Colonic mucosa (tissue), 4 donors: ENCODE measurements at places on chromosomes 12 and 14.

DNA sequence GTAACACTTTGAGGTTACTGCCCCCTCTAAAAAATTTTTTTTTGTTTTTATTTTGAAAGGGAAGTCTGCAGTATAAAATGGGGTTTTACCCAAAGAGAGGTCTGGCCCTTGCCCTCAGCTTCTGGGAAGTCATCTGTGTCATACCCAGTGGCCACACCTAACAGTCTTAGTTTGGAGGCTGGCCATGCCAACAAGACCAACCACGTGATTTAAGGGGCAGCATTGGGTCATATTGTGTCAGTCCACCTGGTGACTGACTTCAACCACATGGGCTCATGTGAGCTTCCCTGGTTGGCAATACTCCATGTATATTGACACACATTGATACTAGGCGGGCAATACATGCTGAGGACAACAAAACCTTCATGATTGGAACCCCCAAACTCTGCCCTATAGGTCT is 173.9 kb downstream of the GXYLT1 start:
- no peaks in the 10 kb centered on the region for H3K27me3 ChIP-seq
- H3K27ac ChIP-seq, result no peak overlapping the region
- no peaks in the 10 kb centered on the region for H3K4me1 ChIP-seq
- no peak overlapping the region for H3K4me3 ChIP-seq
- H3K36me3 ChIP-seq, result no peaks in the 10 kb centered on the region
- no peak for DNase-seq

DNA sequence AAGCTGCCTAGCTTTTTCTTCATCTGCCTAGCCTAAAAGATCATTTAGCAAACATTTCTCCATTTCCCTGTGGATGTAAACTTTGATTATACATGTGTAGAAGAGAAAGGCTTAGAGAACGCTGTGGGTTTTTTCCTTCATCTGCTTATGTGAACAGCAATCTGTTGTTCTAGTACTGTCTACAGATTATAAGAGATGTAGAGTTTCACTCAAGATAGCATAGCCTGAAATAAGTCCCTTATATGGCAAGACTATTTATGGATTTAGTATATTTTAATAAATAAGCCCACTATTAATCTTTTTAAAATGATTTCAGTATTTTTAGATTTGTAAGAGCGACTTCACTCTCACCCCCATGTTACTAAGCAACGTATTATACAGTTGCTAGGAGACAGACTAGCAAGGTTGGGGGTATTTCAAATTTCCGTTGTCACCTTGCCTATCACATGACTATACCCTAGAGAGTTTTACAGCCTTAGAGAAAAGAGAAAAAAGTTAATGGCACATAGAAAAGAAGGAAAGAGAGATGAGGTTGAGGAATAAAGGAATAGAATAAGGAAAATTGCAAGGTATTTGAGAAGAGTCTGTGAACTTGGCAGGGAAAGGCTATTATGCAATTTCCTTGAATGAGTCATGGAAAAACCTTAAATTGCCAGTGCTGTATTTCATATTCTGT is 12.2 kb upstream of the TUBA1A start:
- H3K36me3 ChIP-seq, result no peaks in the 10 kb centered on the region
- H3K4me3 ChIP-seq, result no peak overlapping the region
- peak overlapping the region; percentile 51 for H3K27ac ChIP-seq
- no peak for DNase-seq
- no peaks in the 10 kb centered on the region for H3K4me1 ChIP-seq

DNA sequence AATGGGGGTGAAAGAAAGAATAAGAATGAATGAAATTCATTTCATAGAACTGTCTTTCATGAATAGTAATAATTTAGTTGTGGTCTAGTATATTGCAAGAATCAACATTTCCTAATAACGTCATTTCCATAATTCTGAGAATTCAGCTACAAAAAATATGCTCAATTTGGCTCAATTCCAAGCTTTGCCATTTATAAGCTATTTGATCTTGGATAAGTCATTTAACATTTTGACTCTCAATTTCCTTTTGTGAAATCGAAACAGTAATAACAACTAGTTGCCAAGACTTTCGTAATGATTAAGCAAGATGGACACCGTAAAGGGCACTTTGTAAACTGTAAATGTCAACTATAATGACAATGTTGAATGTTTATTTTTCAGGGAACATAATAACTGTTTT is 18.1 kb downstream of the NOS1 start:
- DNase-seq, result no peak
- no peaks in the 10 kb centered on the region for H3K4me1 ChIP-seq
- no peaks in the 10 kb centered on the region for H3K36me3 ChIP-seq
- no peaks in the 10 kb centered on the region for H3K27me3 ChIP-seq
- no peak overlapping the region for H3K27ac ChIP-seq

DNA sequence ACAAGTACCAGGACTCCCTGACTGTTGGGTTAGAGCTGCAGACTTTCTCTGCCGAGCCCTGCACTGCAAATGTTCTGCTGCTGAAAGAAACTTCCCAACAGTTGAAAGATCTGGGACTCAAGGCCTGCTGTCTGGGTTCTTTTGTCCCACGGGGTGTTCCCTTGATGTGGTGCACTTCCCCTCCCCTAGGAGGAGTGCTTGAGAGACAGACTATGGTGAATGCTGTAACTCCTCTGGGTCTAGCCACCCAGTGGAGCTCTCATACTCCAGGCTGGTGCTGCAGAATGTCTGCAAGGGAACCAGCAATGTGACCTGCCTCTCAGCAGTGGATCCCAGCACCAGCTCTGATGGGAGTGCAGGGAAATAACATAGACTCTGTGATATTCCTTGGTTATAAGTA is 129.2 kb upstream of the SLCO1B1 start:
- no peak overlapping the region for H3K27ac ChIP-seq
- H3K4me1 ChIP-seq, result no peaks in the 10 kb centered on the region
- no peak overlapping the region for H3K4me3 ChIP-seq
- no peaks in the 10 kb centered on the region for H3K27me3 ChIP-seq

DNA sequence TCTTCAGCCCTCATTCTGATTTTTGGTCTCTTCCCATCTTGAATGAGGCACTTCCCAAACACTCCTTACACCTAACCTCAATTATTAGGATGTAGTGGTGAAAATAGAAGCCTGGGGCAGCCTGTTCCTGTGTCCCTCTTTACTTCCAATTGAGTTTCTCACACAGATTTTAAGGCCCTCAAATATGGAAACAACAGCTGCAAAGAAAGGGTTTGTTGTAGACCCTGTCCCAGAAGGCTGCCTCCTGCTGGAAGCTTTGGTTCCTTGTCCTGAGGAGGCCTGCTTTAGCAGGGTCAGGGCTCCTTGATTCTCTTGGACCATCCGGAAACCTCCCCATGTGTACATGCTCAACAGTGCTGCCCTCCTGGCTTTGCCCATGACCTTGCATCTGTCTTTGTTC is 101.3 kb downstream of the TGFB3 start:
- H3K27ac ChIP-seq, result no peak overlapping the region
- H3K4me3 ChIP-seq, result no peak overlapping the region

DNA sequence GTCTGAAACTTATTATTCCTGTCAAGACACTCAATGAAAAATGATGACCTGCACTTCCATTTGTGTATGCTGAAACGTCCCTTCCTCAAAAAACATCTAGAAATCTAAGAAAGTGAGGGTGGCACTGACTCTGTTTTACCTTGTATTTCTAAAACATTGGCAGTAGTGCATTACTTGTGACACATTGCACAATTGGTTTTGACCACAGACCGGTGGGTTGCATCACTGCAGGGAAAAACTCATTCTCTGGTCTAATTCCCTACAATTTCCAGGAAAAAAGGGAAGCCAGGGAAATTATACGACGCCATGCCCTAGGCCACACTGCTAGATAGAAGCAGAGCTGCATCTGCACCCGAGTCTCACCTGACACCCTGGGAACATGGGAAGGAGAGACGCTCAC is 156.7 kb downstream of the NTF3 start:
- H3K36me3 ChIP-seq, result no peaks in the 10 kb centered on the region
- H3K4me3 ChIP-seq, result no peak overlapping the region
- no peaks in the 10 kb centered on the region for H3K27me3 ChIP-seq
- DNase-seq, result no peak
- no peak overlapping the region for H3K27ac ChIP-seq

- H3K36me3 ChIP-seq, result no peaks in the 10 kb centered on the region
- DNase-seq, result no peak
- no peaks in the 10 kb centered on the region for H3K4me1 ChIP-seq
Observed at GRCh38 chr14:26621807-26622560, 24.2 kb upstream of the NOVA1 start.

DNA sequence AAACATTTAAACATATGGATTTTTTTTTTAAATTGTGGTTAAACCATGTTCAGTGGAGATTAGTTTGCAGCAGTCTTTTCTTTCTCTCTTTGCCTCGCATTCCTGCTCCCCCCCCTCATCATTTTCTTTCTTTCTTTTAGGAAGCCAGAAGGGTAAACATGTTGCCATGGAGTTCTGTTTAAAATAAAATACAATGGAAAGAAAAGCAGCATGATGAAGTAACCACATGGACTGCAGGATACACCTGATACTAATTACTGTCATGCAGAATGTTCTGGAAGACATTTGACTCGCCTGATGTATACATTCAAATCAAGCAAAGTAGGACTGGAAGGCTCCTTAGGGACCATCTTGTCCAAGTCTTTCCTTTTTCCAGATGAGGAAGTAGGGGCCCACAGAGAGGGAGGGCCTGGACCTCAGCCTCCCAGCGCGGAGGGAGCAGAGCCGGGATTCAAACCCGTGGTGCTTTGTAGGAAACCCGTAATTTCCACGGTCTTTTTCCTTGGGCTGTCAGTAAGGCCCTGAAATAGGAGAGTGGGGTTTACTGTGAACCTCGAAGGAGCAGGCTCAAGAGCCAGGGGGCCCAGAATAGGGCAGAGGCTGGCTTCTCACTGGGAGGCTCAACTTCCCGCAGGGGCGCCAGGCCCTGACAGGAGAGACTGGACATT is 2.4 kb upstream of the MEG3 start:
- H3K27ac ChIP-seq, result no peak overlapping the region
- H3K4me1 ChIP-seq, result no peaks in the 10 kb centered on the region
- H3K36me3 ChIP-seq, result no peaks in the 10 kb centered on the region
- DNase-seq, result no peak

DNA sequence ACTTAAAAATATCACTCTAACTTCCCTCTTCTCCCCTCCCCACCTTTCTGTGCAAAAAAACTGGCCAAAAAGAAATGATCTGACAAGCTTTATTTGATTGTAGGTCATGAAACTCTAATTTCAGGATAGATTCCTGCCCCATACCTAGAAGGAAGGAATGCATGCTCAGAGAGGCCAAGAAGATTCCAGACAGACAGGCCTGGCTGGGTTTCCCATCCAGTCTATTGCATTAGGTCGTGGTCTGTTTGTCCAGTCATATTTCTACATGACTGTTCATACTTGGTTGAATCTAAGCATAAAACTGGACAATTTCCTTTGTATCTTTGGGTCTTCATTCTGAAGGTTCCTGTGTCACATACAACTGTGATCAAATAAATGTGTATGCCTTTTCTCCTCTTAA is 20.0 kb upstream of the SLC15A5 start:
- DNase-seq, result no peak
- no peak overlapping the region for H3K4me3 ChIP-seq
- H3K27ac ChIP-seq, result no peak overlapping the region
- no peaks in the 10 kb centered on the region for H3K27me3 ChIP-seq
- H3K4me1 ChIP-seq, result no peaks in the 10 kb centered on the region

DNA sequence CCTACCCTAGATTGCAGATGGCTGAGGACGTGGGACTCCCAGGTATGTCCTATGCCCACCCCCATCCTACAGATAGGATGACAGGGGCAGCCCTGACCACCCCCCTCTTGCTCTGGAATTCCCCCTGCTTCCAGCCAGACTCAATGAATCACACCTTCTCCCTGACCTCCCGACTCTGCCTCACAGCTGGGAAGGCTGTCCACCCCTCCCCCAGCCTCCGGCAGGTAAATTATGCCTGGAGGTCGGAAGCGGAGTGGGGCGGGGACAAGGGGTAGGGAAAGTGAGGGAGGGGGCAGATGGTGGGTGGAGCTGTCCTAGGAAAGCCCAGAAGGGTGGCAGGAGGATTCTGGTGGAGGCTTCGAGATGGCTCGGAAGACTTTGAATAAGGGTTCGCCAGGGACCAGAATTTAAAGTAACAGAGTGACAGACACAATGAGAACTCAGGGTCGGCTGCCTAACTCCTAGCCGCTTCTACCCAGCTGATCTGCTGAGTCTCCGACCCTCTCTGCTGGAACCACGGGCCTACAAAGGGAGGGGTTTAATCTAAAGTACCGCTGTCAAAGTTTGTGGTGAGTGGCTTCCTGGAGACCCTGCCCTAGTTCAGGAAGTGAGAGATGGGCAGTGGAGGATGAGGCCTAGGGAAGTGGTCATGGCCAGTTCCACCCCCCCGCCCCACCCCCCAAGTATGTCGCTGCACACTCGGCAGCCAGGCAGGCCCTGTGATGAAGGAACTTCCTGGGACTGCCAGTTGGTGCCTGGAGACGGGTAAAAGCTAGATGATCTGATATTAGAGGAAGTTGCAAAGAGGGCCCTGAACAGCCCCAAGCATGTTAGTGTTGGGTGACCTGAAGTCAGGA is 4.2 kb downstream of the PLEKHG3 start:
- peaks cover 10% of the 10 kb centered on the region for H3K4me1 ChIP-seq
- H3K27ac ChIP-seq, result peak overlapping the region; percentile 26
- no peak overlapping the region for H3K4me3 ChIP-seq
- DNase-seq, result peak; percentile 65
- no peaks in the 10 kb centered on the region for H3K27me3 ChIP-seq

DNA sequence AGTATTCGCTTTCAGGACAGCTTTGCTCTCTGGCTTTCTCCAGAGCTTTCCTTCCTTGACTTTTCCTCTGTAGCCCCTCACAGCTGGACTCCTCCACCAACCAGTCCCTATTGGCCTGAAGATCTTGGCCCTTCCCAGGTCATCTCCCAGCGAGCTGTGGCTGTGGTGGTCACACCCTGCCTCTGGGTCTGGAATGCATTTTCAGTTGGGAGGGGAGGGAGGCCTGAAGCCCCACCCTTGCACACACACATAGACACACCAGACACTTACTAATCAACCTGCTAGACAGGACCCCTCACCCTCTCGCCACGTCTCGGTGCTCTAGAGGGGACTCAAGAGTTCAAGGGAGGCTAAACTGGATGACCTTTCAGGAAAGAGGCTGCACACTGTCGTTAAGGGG is 13.9 kb downstream of the JDP2 start:
- H3K4me1 ChIP-seq, result no peaks in the 10 kb centered on the region
- no peak overlapping the region for H3K4me3 ChIP-seq
- no peak overlapping the region for H3K27ac ChIP-seq
- no peaks in the 10 kb centered on the region for H3K27me3 ChIP-seq

- peaks cover 10% of the 10 kb centered on the region for H3K4me1 ChIP-seq
- H3K36me3 ChIP-seq, result no peaks in the 10 kb centered on the region
- H3K4me3 ChIP-seq, result no peak overlapping the region
- peak; percentile 85 for DNase-seq
Observed at GRCh38 chr14:95290871-95291431, 28.8 kb downstream of the CLMN start.
